ENCODE measurements at places on chromosomes 16 and 17. TPM values are rescaled to one million over a fixed set of nuclear protein-coding genes. Genes with fewer than 3 reads are reported as not detected.

DNA sequence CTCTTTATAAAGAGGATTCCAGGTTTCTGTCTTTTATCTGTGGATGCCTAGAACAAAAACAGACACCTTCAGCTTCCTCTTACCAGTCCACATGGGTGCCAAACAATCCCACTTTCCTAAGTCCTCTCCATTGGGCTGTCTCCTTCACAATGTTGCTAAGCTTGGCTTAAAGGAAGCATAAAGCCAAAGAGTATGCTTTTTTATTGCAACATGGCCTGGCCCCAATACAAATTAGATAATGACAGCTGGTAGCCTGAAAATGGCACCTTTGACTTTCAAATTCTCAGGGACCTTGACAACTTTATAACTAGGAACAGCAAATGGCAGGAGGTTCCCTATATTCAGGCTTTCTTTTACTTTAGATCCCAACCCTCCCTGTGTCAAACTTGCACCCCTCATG, 55.8 kb downstream of the SLFN5 start:
- DNase-seq: no peak

- DNase-seq: no peak
Measured at GRCh38 chr17:2983255-2983654, 80.2 kb downstream of the OR1D5 start.

DNA sequence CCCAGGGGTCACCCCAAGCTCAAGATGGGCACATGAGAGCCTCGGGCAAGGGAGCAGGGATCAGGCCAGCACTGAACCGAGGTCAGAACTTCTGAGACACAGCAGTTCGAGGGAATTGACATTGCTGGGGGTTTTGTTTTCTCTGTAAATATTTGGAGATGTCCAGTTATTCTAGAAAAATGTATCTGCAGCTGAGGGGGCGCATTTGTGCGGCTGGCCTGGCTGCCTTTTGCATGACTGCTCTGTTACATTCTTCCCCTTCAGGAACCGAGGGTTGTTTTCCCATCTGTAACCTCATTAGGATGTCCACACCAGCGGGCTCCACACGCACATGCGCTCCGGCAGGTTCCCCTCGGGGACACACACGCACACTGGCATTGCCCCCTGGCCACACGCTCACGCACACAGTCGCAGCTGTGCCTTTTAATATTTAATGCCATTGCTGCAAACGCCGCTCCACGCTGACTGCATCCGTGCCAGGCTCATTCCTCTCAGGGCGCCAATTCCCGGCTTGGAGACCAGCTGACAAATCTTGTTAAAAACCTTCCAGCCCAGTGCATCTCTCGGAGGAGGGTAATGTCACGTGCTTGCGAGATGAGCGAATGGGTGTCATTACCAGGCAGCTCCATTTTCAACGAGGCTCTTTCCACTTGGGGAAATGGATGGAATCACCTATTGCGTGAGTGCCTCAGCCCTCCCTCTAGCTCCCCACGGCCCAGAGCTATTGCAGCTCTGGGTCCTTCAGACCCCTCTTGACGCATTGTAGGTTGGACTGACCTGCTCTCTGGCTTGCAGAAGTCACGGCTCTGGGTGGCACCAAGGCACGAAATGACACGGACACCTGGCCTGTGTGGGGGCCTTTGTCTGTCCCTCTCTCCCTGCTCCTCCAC, 13.1 kb downstream of the CCR7 start:
- DNase-seq: no peak

MNT gene
- 20.6 TPM for polyA plus RNA-seq

GRIN2A gene
- polyA plus RNA-seq: 6.0 TPM

DNA sequence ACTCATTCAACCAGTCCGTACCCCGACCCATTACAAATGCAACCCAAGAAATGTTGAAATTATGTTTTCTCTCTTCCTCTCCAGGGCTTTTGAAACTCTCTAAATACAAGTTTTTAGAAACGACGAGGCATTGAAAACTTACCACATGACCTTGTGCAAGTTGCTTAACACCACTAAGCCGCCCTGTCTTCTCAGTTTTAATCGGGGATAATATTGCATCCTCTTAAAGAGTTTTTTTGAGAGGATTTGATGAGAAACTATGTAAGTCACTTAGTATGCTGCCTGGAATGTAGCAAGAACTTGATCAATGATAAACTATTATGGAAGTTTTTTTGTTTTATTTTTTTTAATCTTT, 149.0 kb upstream of the FAM20A start:
- DNase-seq: no peak

GRCh38 chr16:87996962-87997880, 46.0 kb downstream of the BANP start:
- no peak for DNase-seq

GRCh38 chr17:73191443-73192205, 1.2 kb upstream of the COG1 start:
- peak; percentile 49 for DNase-seq

STAT5A gene
- polyA plus RNA-seq: 5.4 TPM

DNA sequence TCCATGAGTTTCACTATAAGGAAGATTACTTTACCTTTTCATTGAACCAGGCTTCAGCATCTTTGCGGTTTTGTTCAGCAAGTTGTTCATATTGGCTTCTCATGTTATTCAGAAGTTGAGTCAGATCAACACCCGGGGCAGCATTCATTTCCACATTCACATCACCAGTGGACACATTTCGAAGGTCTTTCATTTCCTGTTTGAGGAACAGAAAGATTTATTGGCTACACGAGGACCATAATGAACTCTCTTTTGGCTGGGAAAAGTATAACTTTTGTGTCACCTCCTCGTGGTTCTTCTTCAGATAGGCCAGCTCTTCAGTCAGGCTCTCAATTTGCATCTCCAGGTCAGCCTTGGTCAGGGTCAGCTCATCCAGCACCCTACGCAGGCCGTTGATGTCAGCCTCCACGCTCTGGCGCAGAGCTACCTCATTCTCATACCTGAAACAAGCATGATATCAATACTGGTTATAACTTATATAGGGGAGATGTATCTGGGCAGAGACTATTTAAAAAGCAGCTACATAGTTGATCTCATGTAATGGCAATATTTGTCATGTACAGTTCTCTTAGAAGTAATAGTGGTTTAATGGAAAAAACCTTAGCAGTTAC, 2.1 kb downstream of the KRT10 start:
- no peak for DNase-seq

GRCh38 chr16:70730944-70731343, 45.1 kb upstream of the MTSS2 start:
- DNase-seq: no peak

DNA sequence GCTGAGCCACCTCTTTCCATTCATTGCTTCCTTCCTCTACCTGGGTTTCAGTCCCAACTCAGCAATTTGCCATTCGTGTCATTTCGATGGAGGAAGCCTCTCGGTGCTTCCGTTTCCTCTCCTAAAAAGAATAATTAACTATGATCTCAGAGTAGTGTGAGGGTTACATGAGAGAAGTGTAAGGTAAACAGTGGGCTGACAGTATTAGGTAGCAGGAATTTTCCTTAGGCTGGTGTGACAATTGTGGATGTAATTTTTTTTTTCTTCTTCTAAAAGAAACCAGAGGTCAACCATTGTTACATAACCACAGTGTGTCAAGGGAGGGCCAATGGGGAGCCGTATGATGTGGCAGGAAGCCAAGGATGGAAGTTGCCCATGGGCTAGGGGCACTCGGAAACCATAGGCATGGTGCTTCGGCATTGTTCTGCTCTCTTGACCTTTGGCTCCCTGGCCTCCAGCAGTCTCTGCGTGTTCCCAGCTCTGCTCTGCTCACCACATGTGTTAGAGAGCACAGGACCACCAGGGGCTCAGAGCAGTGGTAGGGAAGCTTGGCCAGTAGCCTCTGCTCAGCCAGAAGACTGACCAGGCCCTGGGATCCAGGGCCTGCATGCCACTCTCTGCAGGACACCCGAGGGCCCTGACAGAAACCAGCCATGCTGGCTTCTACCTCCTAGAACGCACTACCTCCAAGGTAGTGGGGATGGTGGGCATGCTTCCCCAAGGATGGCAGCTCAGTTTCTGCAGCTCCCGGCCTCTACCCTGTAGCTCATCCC, 2.0 kb upstream of the TOP2A start:
- no peak for DNase-seq

DNA sequence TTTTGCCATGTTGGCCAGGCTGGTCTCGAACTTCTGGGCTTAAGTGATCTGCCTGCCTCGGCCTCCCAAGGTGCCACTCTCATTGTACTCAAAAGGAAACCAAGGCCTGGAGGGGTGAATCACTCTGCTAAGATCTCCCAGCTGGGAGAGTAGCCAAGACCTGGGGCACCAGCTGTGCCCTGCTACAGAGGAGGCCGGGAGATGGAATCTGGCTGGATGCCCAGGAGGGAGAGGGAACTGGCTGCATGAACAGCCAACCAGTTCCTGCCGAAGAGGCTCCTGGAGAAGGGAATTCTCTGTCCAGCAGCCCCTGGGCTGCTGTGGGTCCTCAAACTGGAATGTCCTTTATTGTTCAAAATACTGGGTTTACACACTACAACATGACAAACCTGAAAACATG, 238.7 kb upstream of the CIBAR2 start:
- peak; percentile 44 for DNase-seq

GRCh38 chr17:77393274-77393600, 252.5 kb downstream of the SEC14L1 start:
- no peak for DNase-seq

DNA sequence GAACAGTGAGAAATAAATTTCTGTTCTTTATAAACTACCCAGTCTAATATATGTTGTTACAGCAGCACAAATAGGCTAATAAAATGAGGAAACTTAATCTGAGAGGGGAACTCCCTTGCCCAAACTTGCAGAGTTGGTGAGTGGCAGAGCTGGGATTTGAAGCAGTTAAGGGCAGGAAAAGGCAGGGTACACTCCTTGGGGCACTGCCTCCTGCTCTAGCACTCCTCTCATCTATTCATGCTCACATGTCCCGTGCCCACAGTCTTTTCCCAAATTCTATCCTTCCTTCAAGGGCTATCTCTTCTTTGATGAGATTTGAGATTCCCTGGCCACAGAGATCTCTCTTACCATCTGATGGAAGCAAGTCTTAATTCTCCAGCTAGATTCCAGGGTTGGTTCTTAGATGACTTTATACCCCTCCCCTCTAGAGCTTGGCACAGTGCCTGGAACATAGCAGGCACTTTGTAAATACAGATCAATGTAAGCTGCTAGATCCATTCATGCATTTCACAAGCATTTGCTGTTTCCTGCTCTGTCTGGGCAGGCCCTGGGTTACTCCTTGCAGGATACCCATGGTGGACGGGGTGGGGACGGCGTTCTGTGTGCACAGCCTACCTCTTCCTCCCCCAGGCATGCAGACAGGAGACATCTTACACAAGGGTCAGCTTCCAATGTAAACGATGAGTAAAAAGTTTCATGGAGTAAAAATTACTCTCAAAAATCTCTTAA, 39.2 kb upstream of the ABCC12 start:
- peak; percentile 5 for DNase-seq

GRCh38 chr17:77449908-77450741, 309.4 kb downstream of the SEC14L1 start:
- DNase-seq: no peak

- DNase-seq: no peak
Measured at GRCh38 chr16:3977376-3977775, 96.9 kb upstream of the CREBBP start.

GRCh38 chr16:30358990-30359870, 4.1 kb upstream of the CD2BP2 start:
- no peak for DNase-seq

DNA sequence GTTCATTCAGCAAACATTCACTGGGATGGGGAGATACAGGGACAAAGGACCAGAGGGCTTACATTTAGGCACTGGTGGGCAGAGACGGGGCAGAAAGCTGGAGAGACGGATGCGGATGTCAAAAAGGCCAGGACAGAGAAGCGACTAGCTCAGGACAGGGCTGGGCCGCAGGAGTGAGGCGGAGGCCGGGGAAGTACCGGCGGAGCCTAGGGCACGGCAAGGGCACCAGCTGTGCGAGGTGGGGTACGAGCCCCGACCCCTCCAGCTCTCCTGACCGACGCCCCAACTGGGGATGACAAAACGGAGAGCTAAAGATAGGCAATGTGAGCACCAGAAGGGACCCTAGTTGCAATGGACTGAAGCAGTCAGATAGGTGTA, 3.9 kb upstream of the SGCA start:
- no peak for DNase-seq

DNA sequence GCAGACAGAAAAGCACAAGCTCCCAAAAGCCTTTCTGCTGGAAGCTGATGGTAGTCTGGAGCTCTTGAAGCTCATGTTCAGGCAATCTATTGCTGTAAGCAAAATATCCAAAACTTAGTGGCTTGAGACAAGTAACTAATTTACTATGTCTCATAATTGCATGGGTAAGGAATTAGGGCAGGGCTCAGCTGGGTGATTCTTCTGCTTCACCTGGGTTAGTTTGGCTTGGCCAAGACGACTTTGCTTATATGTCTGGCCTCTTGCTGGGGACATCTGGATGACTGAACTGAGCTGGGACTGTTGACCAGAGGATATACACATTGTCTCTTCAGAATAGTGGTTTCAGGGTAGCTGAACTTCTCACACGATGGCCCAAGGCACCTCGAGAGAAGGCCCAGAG, 96.8 kb upstream of the WSCD1 start:
- no peak for DNase-seq

DNA sequence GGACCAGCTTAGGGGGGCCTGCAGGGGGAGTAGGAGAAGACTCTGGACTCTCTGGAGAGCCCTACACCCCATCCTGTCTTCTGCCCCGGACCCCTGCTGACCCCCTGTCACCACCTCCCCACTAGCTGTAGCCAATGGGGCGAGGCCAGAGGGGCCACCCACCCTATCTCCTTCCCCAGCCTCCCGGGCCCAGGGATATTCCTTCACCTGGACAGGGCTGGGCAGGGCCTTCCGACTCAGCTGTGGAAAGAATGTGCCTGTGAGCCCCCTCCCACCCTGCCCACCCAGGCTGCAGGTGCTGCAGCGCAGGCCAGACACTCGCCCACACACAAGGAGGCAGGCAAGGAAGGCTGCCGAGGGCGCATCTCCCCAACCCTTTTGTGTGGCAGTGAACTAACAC, 23.0 kb downstream of the TSPOAP1 start:
- DNase-seq: no peak

- no peak for DNase-seq
Measured at GRCh38 chr17:41403404-41404023, 6.1 kb upstream of the KRT31 start.

DNA sequence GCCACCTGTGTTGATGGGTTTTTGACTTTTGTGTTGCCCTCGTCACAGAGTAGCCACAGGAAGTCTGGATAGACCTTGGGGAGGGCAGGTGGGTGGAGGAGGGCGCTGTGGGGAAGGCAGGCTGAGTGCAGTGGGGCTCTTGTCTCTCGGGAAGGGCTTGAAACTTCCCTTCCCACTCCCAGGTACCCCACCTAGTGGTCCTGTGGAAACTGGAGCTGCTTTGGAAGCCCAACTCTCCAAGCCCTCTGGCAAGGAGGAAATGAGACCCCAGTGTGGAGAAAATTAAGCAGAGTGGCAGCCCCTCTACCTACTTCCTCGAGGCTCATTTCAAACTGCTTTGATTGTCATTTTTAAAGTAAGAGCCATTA, 9.2 kb downstream of the CA5A start:
- DNase-seq: no peak

AFMID gene
- polyA plus RNA-seq: 62.6 TPM

- no peak for DNase-seq
Measured at GRCh38 chr17:64218066-64218465, 45.0 kb downstream of the TEX2 start.

TBC1D3L gene
- polyA plus RNA-seq: 14.9 TPM
